ENCODE measurements at places on chromosomes 16 and 17.

GRCh38 chr16:71630808-71631207 lies 4.8 kb downstream of the MARVELD3 start:
- no peak for DNase-seq

- DNase-seq = no peak
Measured at GRCh38 chr16:80046848-80047247, 446.3 kb upstream of the MAF start.

DNA sequence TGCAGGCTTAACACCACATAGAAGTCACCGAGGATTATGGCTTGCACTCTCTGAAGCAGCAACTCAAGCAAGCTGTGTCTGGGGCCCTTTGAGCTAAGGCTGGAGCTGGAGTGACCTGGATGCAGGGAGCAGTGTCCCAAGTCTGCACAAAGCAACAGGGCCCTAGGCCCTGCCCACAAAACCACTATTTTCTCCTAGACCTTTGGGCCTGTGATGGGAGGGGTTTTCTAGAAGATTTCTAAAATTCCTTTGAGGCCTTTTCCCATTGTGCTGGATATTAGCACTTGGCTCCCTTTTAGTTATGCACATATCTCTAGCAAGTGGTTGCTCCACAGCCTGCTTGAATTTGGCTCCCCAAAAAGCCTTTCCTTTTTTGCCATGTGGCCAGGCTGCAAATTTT lies 44.5 kb downstream of the KCNJ16 start:
- no peak for DNase-seq

DNA sequence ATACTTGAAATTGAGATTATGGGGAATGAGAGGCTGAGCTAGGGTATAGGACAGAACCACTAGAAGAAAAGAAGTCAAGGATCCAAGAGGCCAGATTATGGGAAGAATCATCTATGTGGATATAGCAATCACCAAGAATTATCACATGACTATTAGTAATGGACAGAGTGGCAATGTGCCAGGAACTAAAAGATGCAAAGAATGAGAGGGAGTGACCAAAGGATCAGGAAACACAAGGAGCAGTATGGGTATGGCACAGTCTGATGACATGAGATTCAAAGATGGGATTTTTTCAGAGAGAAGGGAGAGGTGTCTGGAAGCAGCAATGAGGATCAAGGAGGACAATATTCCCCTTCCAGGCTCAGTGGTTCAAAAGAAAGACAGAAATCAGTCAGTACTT lies 212.2 kb downstream of the AATF start:
- no peak for DNase-seq

DNA sequence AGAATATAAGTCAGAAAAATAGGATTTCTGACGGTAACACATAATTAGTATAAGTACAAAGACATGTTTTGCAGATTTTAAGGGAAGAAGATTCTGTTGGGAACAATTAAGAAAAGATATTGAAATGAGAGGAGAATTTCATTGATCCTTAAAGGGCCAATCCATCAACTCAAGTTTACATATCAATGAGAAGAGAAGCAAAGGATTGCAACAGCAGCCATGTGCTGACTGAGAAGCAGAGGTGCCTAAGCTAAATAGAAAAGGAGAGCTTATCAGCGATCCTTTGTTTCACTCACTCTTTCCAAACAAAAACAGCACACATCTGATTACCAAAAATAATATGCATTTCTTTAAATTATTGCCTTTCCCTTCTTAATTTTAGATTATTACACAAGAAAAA lies 94.6 kb downstream of the ITFG1 start:
- no peak for DNase-seq

DNA sequence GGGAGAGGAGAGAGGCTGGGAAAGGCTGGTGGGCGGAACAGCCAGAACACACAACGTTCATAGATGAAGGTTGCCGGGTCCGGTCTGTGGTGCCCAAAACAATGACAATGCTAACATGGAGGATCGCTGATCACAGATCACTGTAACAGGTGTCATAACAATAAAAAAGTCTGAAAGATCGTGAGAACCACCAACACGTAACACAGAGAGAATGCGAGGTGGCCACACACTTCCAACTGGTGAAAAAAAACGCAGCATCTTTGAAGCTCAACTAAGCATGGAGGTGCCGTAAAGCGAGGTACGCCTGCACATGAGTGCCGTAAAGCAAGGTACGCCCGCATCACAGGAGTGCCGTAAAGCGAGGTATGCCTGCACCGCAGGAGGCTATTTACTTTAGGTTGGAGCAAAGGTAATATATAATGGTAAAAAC lies 42.3 kb downstream of the ABR start:
- no peak for DNase-seq

DNA sequence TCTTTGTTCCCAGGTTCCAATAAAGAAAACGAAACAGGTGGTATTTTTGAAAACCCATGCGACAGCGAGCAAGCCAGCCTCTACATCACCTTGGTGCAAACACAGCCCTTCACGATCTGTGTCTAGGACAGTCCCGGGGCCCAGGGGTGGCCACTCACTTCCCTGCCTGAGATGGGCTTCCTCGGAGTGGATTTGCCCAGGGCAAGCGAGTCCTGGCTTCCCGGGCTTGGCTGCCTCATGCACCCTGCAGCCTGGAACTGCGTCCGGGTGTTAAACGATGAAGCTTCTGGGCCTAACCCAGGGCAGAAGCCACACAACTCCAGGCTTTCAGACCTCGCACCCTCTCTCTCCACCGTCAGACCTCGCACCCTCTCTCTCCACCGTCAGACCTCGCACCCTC lies 66.0 kb downstream of the RPH3AL start:
- no peak for DNase-seq

GRCh38 chr16:72195609-72196008 lies 23.7 kb upstream of the PMFBP1 start:
- no peak for DNase-seq

DNA sequence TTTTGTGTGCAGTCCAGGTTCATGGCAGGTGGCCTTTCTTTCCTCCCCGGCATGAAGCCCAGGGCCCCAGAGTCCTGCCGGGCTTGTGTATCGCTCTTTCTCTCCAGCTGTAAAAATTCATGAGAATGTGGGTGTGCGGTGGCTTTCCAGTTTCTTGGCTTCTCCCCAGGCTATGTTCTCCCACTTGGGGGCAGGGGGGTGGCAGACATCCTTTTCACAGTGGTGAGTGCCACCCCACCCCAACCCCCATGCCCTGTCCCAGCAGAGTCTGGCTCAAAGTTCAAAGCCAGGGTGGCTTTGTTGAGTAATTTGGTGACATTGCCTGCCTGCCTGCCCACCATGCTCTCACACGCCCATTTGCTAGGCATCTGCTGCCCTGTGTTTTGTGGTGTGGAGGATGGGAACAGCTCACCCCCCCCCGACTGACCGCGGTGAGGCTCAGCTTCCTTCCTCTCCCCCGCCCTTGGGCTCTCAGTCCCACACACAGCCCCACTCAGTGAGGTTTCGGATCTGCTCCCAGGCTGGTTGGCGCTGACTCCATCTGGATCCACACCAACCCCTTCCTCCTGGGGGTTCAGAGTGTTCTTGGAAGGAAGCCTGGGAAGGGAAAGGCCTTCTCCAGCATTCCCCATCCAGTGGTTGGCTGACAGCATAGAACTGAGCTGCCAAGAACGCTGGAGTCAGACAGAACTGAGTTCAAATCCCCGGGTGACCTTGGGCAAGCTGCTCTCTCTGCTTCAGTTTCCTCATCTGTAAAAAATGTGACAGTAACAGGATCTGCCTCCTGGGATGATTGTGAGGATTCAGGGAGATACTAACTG lies 36.0 kb downstream of the CHD9 start:
- DNase-seq = peak; percentile 99

Measured in forelimb muscle (tissue), 1 donor.